Stimulated activated CD4-positive, alpha-beta T cell treated with anti-CD3 and anti-CD28 coated beads, TNF-alpha, amount 100 ng/mL, for 4 hours (primary cell): ENCODE measurements at places on chromosomes 6 and 20.

- DNase-seq = no peak
These were observed 305.4 kb upstream of the MAP3K7 start for GRCh38 chr6:90892271-90892670.

DNA sequence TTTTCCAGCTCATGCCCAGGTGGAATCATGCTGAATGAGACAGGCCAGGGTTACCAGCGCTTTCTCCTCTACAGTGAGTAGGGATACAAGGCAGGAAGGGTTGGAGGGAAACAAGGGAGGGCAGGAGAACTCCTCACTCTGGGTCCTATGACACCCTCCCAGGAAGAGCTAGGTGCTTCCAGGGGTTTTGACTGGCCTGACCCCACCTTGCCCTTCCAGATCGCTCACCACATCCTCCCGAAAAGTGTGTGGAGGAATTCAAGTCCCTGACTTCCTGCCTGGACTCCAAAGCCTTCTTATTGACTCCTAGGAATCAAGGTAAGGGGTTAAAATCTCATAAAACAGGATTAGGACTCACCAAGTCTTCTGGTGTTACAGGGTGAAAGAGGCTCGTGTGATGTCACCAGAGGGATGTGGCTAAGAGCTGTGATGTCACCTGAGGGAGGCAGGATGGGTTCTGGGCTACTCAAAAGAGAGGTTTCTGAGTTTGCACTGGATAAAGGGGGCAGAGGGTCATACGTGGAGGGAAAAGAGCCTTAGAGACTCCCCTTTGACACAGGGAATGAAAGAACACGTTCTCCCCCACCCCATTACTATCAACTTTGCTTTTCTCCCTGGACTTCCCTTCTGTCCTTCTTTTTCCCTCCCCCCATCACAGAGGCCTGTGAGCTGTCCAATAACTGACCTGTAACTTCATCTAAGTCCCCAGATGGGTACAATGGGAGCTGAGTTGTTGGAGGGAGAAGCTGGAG, 1.9 kb downstream of the APOM start:
- no peak for DNase-seq

- DNase-seq = no peak
These were observed 105.2 kb downstream of the OR2B2 start for GRCh38 chr6:27806981-27807440.

GRCh38 chr20:4710106-4710475, 11.6 kb upstream of the PRND start:
- DNase-seq = no peak

GRCh38 chr6:39333644-39334438, 11.3 kb upstream of the KCNK16 start:
- DNase-seq = no peak

DNA sequence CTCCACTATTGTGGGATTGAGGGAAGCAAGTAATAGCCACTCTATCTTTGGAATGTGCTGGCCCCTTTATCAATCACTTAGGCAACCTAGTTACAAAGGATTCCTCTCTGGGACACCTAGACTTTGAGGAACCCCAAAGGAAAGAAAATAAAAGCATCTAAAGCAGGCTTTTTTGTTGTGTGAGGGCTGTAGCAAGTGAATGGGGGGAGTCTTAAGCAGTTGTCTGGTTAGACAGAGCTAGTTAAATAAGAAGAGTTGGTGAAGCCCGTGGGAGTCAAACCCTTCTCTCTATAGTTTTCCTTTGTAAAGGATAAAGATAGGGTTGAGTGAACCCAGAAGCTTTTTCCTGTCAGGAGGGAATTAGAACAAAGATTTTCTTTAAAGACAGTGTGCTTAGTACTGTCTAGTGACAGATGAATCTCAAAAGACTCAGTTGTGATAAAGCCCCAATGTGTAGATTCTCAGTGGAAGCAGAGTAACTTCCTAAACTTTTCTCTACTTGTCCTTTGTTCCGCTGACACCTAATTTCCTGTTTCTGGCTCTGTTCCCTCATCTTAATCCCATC, 63.3 kb downstream of the HDGFL1 start:
- DNase-seq = no peak

DNA sequence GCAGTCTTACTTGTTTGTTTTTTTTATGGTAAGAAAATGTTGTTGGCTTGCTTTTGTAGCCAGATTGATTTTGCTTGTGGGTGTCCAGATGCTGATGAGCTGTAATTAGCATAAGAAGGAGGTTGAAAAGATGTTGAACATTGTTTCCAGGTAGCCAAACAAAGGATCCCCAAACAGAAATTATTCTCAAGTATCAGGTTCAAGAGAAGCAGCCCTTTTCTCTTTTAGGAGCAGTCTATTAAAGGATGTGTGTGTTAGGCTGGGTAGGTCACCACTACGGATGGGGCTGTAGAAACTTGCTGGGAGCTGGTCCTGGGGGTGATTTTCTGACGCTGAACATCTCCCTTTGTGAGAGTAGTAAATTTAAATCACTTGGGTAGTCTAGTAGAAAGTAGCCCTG, 86.9 kb upstream of the VSTM2L start:
- no peak for DNase-seq
